ENCODE measurements at places on chromosomes 5 and 9.

GRCh38 chr5:82356021-82356420, 77.9 kb upstream of the RPS23 start:
- no peak for DNase-seq

GRCh38 chr5:68376935-68377334, 161.4 kb downstream of the PIK3R1 start:
- DNase-seq, result no peak

DNA sequence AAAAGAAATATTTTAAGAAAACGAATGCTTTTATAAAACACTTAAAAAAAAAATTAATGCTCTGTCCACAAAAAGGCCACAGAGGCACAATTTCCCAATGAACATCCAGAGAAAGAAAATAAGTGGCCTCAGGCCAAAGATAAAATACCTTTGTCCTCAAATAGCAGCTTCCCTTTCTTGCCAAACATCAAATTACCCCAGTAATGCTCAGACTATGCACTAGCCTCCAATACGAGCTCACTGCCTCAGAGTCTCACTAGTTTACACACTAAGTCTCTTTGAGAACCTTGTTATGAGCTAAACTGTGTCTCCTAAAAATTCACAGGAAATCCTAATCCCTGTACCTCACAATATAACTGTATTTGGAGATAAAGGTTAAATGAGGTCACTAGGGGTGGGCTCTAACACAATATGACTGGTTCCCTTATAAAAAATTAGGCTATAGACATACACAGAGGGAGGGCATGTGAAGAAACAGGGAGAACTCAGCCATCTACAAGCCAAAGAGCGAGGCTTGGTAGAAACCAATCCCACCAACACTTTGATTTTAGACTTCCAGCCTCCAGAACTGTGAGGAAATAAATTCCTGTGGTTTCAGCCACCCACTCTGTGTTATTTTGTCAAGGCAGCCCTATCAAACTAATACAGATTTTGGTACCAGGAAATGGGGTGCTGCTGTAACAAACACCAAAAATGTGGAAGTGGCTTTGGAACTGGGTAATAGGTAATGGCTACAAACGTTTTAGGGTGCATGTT, 4.4 kb downstream of the MPDZ start:
- no peak for DNase-seq

- no peak for DNase-seq
These were observed 194.6 kb downstream of the DENND1A start for GRCh38 chr9:123735376-123735775.

DNA sequence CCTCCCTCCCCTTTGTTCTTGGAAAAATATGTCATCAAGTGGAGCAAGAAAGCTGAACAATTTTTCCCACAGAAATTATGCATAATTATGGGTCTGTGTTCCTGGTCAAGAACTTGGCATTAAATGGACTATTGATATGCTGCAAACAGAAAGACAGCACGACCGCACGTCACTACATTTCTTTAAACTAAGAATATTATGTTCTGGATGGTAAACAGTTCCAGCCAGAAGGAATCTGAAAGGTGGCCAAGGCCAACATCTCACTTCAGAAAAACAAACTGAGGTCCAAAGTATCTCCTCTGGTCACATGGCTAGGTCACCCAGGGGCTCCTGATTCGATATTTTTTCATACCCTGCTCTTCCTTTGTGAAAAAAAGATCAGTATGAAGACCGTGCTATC, 173.3 kb upstream of the GAS1 start:
- no peak for DNase-seq

GRCh38 chr5:57929271-57929670, 446.7 kb upstream of the ACTBL2 start:
- DNase-seq, result no peak

DNA sequence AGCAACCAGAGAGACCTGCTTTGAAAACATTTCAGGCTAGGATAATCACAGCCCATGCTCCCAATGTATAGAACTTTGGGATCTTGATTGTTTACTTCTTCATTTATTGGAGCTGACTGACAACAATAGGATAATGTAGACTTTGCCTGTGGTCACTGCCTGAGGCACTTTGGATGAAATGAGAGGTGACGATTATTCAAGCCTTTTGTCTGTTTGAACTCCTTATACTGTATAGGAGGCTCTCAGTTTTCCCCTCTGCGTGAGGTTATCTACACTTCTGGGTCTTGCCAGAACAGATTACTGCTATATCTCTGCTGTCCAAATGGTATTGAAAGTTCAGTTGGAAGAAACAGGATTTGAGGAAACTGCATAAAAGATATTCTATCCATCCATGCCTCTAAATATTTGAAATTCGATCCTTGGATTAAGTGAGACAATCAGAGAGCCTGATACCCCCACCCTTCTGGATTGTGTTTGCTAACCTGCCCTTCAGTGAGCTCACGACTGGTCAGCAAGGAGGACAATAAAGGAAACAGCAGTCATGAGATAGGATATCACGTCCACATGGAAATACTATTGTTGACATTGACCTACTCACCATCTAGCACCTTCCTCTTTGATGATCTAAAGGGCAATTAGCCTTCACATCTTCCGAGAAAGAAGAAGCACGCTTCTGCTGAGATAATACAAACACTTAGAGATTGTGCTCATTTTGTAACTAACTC, 98.1 kb downstream of the DOCK8 start:
- no peak for DNase-seq

- no peak for DNase-seq
These were observed 113.7 kb downstream of the TMEM232 start for GRCh38 chr5:110612794-110613247.

DNA sequence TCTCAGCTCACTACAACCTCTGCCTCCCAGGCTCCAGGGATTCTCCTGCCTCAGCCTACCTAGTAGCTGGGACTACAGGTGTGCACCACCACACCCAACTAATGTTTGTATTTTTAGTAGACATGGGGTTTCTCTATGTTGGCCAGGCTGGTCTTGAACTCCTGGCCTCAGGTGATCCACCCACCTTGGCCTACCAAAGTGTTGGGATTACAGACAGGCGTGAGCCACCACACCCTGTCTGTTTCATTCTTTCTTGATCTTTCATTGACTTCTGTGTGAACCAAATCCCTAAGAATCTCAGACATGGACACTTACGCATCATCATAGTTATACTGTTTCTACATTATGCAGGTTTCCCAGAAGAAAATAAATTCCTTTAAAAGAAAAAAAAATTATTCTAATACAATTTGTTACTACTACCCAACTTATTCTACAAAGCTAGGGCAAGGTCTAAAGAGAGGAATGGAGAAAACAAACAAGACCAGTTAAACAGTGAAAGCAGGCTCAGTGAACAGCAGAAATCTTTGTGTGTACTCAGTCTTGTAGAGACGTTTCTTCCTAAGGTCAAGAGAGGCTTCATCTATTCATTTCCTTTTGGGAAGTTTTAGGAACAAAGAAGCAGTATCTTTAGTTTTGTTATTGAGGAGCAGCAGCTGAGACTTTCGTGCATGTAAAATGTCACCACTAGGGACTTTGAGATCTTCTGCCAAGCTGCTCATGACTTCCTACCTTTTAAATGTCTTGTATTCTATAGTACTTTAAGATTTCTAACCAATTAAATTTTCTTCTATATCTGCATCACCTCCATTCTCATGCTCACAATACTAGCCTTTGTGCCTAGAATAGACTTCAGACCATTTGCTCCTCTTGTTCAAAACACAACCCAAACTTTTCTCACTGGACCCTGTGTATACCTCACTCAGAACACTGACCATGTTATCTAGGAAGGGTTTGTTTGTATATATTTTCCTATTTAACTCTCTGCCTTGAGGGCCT, 5.6 kb upstream of the HMGCR start:
- no peak for DNase-seq

- DNase-seq, result no peak
These were observed 14.8 kb downstream of the NDST1 start for GRCh38 chr5:150522504-150523414.

GRCh38 chr9:115126404-115126803, 8.4 kb upstream of the TNC start:
- no peak for DNase-seq

GRCh38 chr5:61758711-61759110, 426.7 kb downstream of the ZSWIM6 start:
- DNase-seq, result no peak

GRCh38 chr9:128689820-128690683, 1.0 kb downstream of the SET start:
- DNase-seq, result no peak

DNA sequence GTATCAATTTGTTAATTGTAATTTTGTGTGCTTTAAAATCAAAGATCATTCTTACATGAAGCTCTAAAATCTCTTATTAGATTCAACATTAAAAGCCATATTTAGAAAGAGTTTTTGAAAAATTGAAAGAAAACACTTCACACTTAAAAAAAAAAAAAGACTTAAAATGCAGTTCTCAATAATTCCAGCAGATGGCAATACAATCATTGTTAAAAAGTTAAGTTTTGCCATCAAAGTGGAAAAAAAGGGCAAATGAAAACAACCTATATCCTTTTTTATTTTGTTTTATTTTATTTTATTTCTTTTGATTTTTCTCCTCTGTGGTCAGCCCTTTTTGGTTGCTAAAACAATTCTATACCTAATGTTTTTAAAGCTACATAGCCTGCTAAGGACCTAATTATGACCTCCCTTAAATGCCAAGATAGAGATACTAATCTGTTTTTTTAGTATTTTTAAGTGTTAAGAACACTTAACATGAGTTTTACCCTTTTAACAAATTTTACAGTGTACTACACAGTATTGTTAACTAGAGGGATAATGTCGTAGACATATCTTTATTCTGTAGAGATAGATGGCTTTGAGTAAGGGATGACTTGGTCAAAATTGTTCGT, 154.2 kb upstream of the DAB2 start:
- DNase-seq, result no peak

- DNase-seq, result no peak
These were observed 8.7 kb downstream of the SHROOM1 start for GRCh38 chr5:132821791-132822190.

DNA sequence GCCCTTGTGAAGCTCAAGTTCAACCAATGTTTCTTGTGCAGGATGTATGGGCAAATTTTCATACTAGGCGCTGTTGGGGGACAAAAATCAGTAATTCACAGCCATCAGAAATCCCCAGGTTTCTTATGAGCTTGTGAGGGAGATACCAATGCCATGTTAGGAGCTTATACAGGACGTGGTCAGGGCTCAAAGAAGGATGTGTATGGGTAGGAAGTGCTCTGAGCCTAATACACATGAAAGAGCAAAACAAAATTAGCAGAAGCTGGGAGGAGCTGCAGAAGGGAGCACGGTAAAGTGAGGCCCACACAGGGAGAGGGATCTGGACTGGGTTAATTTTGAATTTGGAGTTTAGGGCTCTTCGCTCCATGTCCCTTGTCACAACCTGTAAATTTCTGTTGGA, 114.6 kb upstream of the MAP3K1 start:
- no peak for DNase-seq

GRCh38 chr5:7494481-7495130, 98.7 kb downstream of the ADCY2 start:
- no peak for DNase-seq

GRCh38 chr5:17723876-17724275, 89.6 kb downstream of the TAF11L14 start:
- no peak for DNase-seq

DNA sequence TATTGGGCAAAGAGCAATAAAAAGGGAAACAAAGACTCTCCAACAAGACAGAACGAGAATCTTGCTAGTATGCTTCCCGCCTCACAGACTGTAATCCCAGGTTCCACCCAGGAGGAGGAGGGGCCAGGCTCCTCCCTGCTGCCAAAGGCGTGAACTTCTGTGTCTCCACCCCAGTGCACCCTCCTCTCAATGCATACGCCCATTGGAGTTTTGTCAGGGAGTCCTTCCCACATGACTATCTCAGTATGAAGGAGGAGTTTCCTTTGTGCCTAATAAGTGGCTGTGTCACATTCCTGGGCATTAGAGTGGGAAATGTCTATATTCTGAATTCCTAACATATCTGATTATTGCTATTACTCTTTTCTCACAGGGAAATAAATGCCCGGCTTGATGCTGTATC, 106.4 kb upstream of the DHFR start:
- DNase-seq, result no peak

DNA sequence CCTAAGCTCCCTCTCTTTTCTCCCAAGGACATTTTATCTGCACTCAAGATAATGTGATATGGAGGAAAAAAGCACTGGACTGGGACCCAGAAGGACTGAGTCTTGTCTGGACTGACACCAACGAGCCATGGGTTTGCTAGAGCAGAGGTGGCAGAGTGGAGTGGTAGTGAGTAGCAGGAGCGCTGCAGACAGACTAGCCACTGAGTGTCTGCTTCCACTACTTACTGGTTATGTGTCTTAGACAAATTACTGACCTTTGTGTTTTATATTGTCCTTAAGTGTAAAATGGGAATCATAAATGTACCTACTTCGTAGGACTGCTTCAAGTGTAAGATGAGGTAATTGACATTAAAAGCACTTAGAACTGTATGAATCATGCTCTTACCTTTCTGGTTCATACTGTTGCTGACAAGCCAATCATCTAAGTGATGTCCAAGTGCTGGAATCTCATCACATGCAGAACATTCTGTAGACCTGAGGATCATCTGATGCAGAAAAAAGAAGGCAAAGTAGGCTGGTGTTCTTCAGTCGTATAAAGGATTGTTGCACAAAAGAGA, 12.5 kb upstream of the PRLR start:
- DNase-seq, result no peak

DNA sequence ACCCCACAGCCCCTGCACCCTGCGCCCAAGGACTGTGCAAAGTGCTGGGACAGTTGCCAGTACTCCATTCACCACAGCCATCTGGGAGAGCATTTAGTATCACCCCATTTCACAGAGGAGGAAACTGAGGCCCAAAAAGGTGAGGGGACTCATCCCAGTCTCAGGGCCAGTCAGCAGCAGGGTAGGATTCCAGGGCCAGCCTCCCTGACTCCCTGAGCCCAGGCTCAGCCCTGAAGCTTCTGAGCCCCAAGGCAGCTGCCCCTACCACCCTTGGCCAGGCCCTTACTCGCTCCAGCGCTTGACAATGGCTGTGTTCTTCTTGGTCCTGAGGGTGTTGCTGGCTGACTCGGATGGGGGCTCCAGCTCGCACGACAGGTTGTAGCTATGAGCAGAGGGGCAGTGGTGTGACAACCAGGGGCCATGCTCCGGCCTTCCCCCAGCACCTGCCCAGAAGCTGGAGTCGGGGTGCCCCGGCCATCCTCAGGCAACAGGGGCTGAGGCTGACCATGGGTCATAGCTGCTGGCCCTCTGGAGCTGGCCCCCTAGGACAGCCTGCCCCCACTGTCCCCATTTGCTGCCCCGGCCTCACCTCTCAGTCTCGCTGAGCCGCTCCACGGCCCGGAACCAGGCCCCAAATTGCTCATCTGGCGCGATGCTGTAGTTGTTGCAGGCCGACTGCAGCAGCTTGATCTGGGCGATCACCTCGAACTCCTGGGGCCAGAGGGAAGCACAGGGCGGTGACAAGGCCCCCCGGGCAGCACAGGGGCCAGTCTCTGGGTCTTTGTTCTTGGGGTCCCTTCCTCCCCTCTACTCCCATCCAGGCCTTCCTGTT, 18.6 kb downstream of the RALGDS start:
- DNase-seq, result no peak

DNA sequence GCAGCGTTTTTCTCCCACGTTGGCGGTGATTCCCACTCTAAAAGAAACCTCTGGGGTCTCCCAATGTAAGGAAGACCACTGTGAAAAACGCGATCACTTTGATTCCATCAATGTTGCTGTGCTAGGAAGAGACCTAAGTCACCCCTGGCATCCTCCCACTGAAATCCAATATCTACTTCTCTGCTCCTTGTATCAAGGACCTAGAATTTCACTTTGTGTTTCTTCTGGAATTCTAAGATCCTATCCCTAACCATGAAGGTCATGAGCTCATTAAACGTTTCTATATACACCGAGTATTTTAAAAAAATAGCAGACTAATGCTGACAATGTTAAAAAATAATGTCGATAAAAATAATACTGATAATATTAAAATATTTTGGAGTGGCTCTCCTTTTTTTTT, 118.8 kb upstream of the MYO10 start:
- no peak for DNase-seq

- DNase-seq, result no peak
These were observed 144.0 kb downstream of the MYO10 start for GRCh38 chr5:16791904-16792597.
